Left colon (tissue), 2 donors: ENCODE measurements at places on chromosomes 1 and 21. TPM values are rescaled to one million over a fixed set of nuclear protein-coding genes. Genes with fewer than 3 reads are reported as not detected.

GRCh38 chr1:17943506-17943905 is 164.1 kb upstream of the IGSF21 start:
- no peak for DNase-seq

DNA sequence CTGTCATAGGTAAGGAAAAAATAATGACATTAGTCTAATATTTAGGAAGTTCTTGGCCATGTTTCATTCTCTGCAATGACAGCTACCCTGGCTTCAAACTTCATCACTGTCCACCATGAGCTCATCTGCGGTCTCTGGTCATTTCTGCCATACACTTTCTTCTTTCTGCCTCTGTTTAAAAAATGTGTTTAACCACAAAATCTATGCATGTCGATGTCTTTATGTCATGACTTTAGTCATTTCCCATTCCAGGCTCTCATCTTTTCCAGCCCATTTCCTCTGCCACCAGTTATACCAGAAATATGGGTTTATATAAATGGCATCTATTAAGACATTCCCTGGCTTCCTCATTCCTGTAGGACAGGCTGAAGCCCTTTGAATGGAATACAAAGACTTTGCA is 68.5 kb upstream of the DUSP10 start:
- DNase-seq = no peak

DNA sequence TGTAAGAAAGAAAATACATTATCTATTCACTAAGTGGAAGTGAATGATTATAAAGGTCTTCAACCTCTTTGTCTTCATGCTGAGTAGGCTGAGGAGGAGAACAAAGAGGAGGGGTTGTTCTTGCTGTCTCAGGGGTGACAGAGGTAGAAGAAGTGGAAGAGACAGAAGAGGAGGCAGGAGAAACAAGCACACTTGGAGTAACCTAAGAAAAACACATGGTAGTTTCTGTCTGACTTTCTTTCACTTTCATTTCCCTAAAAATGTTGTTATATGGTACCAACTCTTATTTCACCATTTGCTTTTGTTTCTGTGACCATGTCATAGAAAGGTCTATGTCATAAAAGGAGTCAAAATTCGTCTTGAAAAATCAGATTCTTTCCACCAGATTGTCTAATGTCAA is 696.6 kb upstream of the BRINP3 start:
- DNase-seq = no peak

DNA sequence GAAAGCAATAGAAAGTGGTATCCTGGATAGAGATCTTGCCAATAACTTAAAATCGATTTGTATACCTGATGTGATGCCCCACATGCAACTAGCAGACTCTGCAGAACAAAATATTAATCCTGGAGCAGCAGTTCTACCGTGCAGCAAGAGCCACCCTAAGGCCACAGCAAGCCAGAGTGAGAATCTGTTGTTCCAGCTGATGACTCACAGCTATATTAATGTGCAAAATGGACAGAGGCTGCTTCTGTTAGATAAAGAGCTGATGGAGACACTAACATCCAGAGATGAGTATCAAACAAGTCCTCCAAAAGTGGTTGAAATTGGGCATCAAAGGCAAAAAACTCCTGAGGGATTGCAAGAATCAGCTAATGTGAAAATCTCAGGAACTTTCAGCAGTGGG is 127.8 kb downstream of the MACF1 start:
- DNase-seq = no peak

DNA sequence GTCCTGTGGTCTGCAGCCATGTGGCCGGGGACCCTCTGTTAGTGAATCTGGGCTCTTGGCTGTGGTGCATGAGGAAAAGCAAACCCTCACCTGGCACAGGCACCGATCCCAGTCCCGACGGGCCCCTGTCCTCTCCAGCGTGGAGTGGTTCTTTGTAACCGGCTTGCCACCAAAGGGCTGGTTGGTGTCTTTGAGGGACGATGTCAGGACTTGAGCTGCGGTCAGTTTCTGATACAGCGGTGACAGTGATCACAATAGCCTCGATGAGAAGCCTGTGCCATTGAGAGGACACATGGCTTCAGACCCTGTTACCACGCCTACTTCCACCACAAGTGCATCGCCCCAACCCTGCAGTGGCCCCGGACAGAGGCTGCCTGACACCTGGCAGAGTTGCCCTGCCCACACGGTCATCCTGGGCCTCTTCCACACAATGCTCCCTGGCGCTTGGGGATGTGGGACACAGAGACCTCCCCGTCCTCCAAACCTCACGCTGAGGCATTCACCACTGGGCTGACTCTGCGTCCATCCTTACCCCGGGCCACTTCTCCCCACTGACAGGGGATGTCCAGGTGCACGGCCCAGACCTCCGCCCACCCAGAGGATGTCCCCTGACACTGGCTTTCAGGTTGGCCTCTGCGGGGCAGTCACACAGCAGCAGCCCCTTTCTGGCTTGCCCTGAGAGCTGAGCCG is 18.8 kb upstream of the ACTRT2 start:
- DNase-seq = no peak

DNA sequence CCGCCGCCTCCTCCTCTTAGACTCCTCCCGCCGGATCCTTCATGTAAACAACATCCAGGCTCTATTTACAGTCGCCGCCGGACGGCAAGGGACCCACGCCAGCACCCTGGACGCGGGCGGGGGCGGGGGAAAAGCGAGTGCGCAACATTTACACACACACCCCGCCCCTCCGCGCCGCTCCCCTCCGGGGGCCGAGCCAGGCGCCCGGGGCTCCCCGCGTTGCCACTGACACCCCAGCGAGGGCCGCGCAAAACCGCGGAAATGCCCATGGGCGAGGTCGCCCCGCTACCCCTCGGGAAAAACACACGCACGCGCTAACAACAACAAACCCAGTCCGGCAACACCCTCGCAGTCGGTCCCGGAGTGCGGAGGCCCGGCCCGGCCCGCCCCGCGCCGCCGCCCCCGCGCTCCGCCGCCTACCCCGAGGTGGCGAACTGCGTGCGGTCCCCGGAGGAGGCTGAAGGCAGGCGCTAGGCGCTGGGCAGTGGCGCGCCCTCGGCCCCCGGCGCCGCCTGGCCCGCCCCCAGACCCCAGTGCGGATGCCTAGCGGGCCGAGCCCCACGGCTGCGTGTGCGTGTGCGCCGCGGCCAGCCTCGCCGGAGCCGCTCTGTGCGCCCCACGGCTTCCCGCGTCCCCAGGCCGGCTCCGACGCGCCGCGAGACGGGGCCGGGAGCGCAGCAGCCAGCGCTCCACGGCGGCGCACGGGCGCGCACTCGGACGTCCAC is 81.1 kb upstream of the AK4 start:
- peak; percentile 93 for DNase-seq

- DNase-seq = peak; percentile 6
Observed at GRCh38 chr1:165207853-165208515, 148.5 kb downstream of the LMX1A start.

Gene CD1E
- total RNA-seq = 0.28 TPM
